ENCODE measurements at places on chromosomes 16 and 17.

- DNase-seq: no peak
Observed at GRCh38 chr17:80413771-80414507, 1.0 kb upstream of the ENDOV start.

DNA sequence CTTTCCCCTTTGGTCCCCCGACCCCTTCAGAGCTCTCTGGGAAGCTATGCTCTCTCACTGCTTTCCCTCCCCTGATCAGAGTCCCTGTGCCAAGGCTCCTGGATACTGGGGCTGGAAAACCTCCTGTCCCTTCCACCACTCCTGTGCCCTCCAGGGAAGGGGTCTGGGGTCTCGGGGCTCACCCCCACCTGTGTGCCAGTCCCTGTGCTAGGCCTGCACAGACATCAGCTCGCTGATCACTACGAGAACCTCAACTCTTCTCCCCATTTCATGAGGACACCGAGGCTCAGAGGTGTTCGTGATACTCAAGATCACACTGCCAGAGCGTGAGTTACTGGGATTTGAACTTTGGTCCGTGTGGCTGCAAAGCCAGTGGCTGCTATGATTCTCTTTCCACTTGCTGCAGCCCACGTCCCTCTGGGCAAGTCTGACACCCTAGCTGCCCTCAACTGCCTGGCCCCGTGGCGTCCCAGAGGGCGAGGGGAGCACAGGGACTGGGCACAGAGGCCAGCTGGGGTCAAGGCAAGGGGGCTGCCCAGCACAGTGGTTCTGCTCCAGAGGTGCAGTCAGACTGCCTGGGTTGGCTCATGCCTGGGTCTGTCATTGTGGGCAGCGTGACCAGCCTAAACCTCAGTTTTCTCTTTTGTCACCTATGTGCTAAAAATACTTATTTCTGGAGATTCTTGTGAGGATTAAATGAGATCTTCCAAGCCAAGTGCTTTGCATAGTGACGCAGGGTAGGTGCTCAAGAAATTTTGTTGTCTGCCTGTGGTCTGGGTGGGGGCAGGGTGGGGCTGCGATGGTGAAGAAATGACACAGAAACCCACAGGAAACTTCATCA, 43.8 kb upstream of the TOB1 start:
- DNase-seq: no peak

DNA sequence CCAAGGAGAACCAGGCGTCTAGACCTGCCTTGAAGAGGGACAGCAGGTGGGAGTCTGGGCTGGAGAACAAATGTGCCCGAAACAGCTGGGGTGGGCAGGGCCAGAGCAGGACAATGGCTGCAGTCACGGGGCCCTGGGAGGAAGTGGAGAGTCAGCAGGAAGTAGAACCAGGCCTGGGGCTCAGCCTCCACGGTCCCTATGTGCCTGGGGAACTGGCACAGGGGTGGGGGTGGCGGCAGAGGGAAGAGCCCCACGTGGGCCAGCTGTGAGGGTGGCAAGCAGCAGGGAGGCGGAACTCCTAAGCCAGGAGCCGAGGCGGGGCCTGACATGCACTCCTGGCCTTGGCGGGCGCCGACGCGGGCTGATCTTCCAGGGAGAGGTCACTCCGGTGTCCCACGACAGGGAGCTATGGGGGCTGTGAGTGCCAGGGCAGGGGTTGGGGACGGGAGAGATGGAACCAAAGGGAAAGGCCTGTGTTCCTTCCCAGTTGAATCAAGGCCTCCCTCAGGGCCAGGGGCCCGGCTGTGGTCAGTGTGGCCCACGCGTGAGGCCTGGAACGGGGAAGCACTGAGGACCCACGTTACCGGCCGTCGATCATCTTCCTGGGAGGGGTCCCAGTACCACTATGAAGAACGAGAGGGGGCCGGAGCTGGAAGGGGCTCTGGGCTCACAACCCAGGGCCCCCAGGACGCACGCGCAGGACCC, 42.7 kb downstream of the TIMM22 start:
- no peak for DNase-seq

DNA sequence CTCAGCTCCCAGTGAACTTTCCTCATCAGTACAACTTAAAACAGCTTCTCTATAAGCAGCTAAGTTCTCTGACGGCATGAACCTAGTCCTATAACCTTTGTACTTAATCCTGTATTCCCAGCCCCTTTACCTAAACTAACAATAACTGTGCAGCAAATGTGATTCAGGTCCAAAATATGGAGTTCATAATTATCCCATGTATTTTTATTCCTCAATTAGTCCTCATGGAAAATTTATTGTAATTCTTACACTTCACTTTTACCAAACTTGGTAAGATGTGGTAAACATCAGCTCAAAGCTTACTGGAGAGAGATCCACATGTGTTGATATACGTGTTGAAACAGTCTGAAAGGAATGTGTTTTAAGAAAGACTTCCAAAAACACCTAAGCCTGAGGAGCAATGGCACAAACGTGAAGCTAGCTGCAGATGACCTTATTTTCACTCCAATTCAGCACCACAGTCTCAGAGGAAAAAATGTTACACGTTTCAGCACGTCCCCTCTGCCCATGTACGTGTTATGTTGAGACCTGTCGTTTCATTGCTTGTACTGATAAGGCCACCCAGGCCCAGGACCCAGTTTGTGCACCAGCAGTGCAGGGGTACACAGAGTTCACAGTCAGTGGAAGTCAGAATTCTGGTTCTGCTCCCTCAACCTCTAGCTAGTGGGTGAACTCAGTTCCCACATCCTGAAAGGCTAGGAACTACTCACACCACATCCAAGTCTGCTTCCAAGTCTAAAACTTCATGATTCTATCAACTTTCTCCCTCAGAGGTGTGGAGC, 7.1 kb downstream of the USP31 start:
- DNase-seq: no peak

GRCh38 chr16:76483307-76483909, 206.2 kb downstream of the CNTNAP4 start:
- DNase-seq: no peak

DNA sequence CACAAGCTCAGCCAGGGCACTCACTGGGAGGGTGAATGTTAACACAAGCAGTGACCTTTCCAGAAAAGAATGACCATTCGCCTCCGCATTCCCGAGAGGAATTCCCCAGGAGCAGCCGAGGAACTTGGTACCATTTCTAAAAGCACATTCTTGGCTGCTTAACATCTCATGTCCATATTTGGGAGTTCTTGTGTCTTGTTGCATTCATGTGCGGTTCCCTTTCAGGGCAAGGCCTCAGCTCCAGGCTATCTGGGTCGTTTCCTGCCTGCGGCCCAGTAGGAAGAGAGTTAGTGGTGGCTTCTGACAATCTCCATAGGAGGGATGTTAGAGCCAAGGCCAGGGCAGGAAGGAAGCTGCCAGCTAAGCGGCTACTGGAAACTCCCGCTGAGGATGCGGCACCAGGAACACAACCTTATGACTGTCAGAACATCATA, 27.8 kb upstream of the MEAK7 start:
- DNase-seq: peak; percentile 62

- peak; percentile 64 for DNase-seq
Observed at GRCh38 chr17:43907998-43908721, 824 bp upstream of the MPP2 start.

- DNase-seq: no peak
Observed at GRCh38 chr16:75948886-75949285, 222.6 kb upstream of the CPHXL start.

GRCh38 chr17:77437017-77437416, 296.2 kb downstream of the SEC14L1 start:
- DNase-seq: peak; percentile 77

- no peak for DNase-seq
Observed at GRCh38 chr16:24507959-24508480, 31.3 kb upstream of the RBBP6 start.

- no peak for DNase-seq
Observed at GRCh38 chr16:66740533-66740932, 10.9 kb downstream of the DYNC1LI2 start.

DNA sequence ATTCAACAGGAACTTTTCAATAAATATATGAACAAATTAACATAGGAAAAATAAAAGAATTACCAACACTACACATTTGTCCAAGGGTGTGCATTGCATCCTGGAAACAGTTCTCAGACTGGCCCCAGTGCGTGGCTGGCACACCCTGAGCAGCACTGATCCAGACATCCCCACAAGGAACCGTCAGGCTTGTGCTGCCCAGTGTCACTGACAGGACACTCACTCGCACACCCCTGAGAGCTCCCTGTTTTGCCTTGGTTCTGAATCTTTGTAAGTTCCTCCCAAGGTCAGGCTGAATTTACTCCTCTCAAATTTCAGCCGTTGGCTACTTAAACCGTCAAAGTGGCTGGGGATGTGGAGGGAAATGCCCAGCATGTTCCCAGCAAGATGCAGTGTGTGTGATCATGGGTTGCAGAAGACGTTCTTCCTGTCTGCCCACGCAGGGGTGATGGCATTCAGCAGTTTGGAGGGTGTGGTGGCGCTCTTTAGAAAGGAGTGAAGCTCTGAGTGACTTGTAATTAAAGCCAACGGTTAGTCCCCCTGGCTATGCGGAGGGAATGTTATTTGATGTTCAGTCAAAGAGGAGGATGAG, 1.7 kb downstream of the MT2A start:
- no peak for DNase-seq

DNA sequence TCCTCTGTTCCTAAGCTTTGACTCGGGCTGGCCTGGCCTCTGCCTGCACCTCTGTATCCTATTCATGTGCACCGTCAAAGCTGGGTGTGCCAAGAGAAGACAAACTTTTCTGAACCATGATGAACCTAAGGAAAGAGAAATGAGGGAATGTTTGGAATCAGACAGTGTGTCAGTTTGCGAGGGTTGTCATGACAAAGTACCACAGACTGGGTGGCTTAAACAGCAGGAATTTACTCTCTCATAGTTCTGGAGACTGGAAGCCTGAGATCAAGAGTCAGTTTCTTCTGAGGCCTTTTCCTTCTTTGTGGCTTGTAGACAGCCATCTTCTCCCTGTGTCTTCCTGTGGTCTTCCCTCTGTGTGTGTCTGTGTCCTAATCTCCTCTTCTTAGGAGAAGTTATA, 129.0 kb downstream of the KATNIP start:
- DNase-seq: no peak

DNA sequence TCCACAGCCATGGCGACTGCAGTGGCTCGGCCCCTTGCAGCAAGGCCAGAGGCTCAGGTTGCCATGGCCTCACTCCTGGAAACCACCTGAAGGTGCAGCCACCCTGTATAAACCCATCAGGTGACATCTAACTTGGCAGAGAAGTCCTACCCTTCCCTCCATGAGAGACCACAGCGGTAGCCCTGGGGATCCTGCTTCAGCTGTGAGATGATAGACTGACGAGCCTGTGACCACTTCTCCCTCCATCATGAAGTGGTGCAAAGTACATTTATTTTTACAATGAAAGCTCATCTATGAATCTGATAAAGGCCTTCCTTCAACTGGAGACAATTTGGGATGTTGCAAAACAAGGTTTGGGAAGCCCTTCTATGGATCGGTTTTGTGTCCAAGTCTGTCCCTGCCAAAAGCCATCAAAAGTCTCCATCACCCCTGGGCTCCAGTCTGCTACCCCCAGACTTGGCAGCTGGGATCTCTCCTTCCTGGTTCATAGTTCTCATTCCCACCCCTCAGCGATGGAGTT, 1.8 kb downstream of the ZACN start:
- no peak for DNase-seq

GRCh38 chr16:3577302-3577752, at the start of gene NLRC3:
Gene NLRC3, minus strand, starts transcription at chr16:3577403. Its CDS starts 12,367 bp downstream, at chr16:3565036.
- no peak for DNase-seq

DNA sequence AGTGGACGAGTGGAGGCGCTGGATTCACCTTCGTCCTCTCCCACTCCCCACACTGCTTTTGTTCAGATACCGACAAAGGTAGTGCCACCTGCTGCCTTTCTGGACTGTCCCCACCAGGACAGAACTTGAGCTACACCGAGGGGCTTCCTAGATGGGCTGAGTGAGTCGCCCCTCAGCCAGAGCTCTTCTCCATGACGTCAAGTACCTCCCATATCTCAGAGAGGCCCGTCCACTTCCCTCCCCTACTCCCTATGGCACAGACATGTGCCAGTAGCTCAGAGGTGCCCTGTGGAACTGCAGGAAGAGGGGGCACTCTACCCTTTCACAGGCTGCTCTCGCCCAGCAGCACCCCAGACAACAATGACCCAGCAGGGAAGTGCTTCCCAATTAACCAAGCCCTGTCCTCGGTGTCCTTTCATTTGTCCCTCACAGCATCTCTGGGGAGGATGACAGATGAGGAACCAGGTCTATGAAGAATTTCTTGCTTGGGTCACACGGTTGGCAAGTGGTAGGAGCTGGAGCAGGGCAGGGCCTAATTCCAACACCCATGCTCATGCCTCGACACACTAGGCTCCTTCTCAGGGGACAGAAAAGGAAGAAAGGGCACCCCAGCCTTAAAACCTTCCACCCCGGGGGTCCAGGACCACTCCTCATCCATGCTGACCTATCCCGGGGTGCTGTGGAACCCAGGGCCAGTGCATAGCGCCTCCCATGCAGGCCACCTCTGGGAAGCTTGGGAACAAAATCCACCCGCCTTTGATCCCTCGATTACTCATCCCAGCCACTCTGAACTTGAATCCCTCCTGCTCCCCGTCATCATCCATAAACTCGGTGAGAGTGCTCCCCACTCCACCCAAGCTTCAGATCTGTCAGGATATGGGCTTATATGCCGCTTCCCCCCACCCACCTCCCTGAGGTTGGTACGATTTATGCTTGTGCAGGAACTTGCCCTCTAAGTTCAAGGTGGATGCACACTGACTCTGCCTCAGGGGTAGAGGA, 51.7 kb downstream of the WNT3 start:
- no peak for DNase-seq

GRCh38 chr17:73791631-73792030, 147.4 kb upstream of the SDK2 start:
- DNase-seq: no peak

DNA sequence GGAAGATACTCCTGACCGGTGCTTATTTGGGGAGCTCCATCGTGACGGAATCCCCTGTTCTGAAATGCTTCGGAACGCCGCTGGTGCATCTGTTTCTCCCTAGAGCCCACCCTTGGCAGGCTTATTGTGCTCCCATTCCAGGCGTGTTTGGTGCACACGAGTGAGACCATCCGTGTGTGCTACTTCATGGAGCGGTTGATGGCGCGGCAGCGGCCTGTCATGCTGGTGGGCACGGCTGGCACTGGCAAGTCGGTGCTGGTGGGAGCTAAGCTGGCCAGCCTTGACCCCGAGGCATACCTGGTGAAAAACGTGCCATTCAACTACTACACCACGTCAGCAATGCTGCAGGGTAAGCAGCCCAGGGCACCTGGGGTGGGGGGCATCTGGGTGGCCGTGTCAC, 170.7 kb downstream of the DNAH9 start:
- DNase-seq: no peak

DNA sequence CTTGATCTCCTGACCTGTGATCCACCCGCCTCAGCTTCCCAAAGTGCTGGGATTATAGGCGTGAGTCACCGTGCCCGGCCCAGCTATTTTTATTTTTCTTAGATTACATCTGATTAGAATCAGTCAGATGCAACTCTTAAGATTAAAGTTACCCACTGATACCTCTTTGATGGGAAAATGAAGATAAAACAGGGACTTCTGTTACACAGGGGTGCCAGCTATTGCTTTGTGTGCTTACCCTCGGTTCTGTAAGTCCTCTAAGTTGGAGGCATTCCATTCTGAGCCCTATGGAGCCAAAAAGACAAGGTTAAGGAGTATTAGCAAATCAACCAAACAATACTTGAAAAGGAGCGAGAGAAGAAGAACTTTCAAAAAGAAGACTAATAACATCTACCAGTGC, 32.6 kb upstream of the CORO6 start:
- no peak for DNase-seq

GRCh38 chr16:78696797-78697196, 597.3 kb downstream of the WWOX start:
- no peak for DNase-seq
